AML-193 (cell line): ENCODE measurements at places on chromosomes 6 and 20.

- DNase-seq, result no peak
Observed at GRCh38 chr6:165082636-165083035, 226.8 kb downstream of the C6orf118 start.

- DNase-seq, result peak; percentile 44
Observed at GRCh38 chr6:109299776-109300564, 82.3 kb downstream of the CD164 start.

- DNase-seq, result peak; percentile 53
Observed at GRCh38 chr6:100099189-100100074, 105.4 kb upstream of the MCHR2 start.

- no peak for DNase-seq
Observed at GRCh38 chr6:88349511-88349910, 183.4 kb upstream of the CNR1 start.

- DNase-seq, result no peak
Observed at GRCh38 chr6:6025736-6026135, 19.0 kb upstream of the NRN1 start.

DNA sequence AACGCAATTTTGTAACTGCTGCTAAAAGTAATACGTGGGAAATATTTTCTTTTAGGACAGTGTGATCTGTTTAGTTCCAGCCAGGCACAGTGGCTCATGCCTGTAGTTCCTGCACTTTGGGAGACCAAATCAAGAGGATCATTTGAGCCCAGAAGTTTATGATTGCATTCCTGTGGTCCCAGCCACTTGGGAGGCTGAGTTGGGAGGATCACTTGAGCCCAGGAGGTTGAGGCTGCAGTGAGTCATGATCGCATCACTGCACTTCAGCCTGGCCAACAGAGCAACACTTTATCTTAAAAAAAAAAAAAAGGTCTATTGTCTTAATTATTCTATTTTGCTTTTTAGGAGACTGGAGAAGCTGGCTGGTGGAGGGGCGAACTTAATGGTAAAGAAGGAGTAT lies 101.5 kb downstream of the CD2AP start:
- DNase-seq, result no peak

DNA sequence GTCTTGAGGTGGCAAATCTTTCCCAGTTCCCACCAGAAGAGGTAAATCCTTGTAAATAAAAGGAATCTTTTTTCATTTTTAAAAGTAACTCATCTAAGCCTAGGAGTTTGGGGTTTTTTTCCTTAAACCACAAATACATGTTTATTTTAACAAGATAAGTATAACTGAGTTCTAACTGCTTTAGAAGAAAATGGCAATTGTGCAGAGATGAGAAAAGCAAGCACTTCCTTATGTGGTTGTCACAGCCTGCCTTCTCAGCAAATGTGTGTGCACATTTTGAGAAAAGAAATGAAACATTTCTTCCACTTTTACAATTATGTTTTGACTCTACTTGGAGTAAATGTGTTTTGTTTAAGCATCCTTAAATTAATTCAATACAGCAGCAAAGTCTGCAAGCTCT lies 17.7 kb downstream of the HCK start:
- DNase-seq, result no peak

GRCh38 chr20:2463616-2464365 lies 6.8 kb downstream of the SNRPB start:
- no peak for DNase-seq

DNA sequence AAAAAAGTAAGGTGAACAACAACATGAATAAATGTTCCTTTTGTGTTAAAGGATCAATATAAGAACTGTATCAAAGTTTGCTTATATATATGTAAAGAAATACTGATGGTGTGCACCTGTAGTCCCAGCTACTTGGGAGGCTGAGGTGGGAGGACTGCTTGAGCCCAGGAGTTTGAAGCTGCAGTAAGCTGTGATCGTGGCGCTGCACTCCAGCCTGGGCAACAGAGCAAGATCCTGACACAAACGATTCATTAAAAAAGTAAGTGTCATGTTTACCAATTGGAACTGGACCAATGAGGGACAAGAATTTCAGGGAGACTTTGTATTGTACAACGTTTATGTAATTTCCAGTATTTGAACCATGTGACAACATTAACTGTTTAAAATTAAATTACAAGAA lies 5.0 kb upstream of the PHF20 start:
- DNase-seq, result no peak

DNA sequence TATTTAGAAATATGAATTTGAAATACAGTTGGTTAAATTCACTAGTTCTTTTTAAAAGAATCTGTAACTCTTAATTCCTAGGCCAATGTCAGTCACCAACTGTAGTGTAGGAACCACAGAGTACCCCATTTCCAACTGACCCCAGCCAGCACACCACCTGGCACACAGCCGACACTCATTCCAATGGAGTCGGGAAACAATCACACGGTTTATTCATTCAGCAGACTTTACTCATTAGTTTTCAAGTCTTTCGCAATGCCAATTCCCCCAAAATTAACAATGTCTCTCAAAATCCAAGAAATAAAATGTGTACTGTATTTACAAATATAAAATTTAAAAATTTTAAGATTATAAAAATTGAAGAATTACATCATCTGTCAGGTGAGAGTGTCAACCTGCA lies 13.5 kb downstream of the ARG1 start:
- DNase-seq, result no peak

DNA sequence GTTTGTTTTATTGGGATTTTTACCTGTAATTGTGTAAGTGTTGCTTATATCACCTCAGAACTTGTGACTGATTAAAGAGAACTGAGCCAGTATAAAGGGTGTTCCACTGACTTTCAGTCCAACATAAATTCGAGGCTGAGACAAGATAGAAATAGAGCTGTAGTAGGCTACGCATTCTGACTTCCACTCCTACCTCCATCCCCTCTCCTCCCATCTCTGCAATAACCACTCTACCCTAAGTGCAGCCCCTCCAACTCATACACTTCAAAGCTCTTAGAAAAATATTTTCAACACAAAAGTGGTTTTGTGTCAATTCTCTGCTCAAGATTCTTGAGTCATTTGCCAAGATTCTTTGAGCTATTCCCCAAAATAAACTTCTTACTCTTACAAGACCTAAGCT lies 48.7 kb downstream of the FILIP1 start:
- no peak for DNase-seq

- no peak for DNase-seq
Observed at GRCh38 chr20:50592282-50593004, 82.3 kb downstream of the PTPN1 start.

- DNase-seq, result no peak
Observed at GRCh38 chr6:48111575-48111974, 578 bp upstream of the PTCHD4 start.

DNA sequence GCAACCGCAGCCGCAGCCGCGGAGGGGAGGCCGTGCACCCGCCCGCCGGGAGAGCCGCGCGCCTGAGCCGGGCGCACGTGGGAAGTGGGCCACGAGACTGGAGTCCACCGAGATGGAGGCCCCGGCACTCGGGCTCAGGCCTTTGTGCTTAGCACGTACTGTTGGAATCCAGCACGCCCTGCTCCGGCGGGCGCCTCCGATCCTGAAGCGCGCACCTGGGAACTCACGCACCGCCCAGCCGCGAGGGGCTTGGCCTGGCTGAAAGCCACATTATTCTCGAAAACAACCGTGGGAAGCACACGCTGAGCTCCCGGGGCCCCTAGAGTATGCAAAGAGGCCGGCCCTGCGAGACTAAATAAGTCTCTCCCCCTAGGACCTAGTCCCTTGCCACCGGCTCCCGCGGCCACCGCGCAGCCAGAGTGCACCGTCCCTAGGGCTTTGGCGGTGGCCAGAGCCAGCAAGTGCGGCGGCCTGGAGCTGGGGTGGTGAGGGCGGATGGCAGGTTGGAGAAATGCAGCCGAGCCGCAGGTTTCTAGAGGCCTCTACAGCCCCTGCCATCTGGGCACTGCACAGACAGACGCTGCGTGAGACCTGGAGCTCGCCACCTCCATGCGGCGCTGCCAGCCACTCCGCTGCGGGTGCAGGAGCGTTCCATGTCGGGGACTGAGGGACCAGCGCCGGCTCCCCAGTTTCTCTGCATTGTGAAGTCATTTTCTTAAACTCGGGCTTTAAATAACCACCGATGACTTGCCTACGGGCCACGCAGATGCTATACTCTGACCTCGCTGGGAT lies 42.0 kb upstream of the LY86 start:
- DNase-seq, result peak; percentile 55

DNA sequence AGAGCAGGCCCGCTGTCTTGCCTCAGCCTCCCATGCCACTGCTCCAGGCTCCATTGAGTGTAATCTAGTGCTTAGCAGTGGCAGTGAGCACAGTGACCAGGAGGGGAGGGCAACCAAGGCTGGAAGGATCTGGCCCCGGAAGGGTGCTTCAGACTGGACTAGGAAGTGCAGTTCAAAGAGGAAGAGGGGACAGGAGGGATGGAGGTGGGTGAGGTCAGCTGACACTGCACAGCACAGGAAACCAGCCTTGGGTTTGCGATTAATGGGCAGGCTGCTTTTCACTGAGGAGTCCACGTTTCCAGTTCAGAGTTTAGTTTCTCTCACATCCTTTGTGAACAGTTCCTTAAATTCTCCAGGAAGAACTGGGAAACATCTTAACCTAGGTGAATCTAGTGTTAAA lies 46.9 kb downstream of the CDS2 start:
- DNase-seq, result no peak

DNA sequence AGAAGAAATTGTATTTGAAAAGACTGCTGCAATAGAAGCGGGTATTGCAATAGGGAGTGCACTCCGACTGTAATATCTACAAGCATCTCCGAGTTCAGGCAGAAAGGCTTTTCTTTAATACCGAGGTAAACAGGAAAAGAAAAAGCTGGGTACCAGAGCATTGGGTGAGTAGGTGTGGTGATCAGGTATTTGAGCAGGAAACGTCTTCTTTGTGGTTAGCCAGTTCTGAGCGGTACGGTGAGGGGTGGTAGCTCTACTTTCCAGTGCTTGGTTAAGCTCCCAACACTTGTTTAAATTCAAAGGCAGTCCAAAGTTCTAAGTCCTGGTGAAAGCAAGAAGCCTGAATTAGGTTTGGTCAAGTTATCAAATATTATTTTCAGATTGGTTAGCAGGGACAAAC lies 404.1 kb downstream of the LMBRD1 start:
- DNase-seq, result no peak

GRCh38 chr6:13384506-13384905 lies 56.2 kb upstream of the TBC1D7 start:
- no peak for DNase-seq

DNA sequence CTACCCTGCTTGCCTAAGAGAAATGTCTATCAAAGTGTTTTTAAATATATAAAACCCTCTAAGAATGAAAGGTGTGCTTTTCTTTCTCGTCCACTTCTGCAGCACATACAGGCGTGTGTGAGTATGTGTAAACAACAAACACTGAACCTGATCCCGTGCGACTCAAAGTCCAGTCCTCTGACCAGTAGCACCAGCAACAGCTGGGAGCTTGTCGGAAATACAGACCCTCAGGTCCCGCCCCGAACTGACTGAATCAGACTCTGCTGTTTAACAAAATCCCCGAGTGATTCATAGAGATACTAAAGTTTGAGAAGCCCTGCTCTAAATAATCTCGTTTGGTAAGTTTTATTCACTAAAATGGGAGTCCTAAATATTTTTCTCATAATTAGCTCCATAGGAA lies 208.0 kb upstream of the KCNQ5 start:
- DNase-seq, result no peak

GRCh38 chr6:53979468-53980067 lies 131.7 kb upstream of the MLIP start:
- peak; percentile 59 for DNase-seq

DNA sequence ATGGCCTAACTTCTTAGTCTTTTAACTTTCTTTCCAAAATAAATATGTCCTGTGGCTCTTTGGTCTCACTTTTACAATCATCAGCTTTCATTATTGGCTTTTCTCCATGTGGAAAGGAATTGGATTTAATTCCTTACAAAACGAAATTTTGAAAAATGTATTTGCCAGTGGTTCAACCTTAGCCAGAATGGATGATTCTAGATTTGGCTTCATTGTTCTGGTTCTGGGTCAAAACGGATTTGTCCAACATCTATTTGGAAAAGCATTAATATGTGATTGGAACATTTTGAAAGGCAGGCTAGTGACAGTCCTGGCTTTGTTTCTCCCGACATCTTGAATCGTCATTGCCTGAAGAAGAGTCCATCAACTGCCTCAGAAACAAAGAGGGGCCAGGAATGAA lies 59.2 kb downstream of the TENT5A start:
- DNase-seq, result no peak

GRCh38 chr20:46111028-46111835 lies 6.9 kb upstream of the CD40 start:
- no peak for DNase-seq

DNA sequence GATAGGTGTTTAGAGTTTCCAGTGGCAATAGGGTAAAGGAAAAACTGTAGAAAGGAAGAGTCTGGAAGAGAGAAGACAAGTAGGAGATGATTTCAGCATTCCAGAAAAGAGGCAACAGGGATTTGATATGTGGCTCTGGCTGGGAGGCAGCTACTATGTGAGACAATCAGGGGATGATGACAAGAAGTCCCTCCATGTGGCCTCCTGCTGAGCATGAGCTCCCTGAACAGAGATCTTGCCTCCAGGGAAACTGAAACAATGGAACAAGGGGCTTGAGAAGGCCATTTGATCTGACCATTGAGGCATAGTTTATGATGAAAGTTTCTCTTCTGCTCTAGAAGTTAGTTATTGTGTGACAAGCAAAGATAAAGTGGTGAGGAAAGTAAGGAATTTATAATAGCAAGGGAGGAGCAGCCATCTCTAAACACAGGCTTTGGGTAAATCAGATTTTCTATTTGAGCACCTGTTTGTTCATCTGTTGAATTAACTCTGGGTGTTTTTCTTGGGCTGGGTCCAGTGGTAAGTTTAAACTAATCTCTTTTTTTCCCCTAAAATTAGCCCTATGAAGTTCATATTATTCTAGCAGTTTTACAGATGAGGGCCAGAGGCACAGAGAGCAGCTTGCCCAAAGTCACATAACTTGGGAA lies 3.0 kb upstream of the GPX5 start:
- no peak for DNase-seq

DNA sequence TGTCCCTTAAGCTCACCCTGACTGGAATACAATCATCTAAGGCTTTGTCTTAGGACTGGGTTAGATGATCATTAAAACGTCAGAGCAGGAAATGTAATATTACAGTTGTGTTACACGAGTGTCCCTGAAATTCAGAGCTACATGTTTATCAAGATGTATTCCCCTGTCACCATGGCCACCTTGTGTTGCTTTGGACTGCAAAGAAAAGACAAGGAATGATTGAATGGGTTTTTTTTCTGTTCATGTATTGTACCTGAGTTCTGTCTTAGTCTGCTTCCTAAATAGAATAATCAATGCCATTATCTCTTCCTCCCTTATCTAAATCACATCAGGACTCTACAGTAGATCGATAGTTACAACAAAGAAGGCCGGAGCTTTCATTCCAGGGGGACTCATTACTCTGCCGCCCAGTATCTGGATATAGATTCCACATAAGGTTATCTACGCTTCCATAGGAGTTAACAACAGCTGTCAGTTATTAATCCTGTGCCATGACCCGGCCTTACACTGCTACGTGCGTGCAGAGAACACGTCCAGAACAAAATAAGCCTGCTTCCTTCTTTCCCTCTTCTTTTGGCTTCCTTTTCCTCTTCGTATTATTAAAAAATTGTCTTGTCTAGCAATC lies 274.1 kb upstream of the SASH1 start:
- no peak for DNase-seq
